Cardiac fibroblast (primary cell): ENCODE measurements at places on chromosomes 4 and X.

DNA sequence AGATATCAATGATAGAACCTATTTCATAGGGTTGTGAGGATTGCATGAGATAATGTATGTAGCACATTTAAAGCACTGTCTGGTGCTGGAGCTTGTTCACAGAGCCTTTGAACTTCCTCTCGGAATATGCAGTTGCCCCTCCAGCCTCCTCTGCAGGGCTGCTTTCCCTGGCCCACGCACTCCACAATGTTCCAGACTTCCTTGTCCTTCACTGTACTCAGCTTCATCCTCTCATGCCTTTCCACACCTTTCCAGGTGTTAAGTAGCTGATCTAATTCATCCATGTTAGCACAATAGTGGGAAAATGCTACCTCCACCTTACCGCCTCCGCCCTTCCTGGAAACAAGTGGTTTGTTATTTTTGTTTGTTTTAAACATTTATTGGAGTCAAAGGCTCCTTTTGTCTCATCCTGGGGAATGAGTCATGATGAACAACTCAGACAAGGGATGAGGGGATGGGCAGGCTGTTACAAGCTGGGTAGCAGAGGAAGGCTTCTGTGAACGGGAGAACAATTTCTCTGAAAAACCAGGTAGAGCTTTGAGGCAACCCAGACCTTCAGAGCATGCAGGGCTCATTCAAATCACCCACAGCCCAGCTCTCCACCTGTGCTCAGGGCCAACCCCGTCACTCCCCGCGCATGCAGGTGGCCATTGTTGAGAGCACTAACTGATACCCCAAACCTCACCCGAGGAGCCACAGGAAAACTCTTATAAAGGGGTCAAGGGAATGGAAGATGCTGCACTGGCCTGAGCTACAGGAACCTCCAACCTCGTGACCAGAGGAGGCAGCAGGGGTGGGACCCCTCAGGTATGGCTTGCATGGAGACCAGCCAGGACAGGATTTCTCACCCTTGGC, 84.9 kb upstream of the TBL1X start:
- no peak for DNase-seq

DNA sequence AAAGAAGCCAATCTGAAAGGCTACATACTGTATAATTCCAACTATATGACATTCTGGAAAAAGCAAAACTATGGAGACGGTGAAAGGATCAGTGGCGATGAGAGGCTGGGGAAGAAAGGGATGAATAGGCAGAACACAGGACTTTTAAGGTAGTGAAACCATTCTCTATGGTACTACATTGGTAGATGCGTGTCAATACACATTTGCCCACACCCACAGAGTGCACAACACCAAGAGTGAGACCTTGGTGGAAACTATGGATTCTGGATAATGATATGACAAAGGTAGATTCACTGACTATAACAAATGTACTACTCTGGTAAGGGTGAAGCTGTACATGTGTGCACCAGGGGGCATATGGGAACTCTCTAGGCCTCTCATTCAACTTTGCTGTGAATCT, 134.5 kb downstream of the FBXW7 start:
- no peak for DNase-seq

DNA sequence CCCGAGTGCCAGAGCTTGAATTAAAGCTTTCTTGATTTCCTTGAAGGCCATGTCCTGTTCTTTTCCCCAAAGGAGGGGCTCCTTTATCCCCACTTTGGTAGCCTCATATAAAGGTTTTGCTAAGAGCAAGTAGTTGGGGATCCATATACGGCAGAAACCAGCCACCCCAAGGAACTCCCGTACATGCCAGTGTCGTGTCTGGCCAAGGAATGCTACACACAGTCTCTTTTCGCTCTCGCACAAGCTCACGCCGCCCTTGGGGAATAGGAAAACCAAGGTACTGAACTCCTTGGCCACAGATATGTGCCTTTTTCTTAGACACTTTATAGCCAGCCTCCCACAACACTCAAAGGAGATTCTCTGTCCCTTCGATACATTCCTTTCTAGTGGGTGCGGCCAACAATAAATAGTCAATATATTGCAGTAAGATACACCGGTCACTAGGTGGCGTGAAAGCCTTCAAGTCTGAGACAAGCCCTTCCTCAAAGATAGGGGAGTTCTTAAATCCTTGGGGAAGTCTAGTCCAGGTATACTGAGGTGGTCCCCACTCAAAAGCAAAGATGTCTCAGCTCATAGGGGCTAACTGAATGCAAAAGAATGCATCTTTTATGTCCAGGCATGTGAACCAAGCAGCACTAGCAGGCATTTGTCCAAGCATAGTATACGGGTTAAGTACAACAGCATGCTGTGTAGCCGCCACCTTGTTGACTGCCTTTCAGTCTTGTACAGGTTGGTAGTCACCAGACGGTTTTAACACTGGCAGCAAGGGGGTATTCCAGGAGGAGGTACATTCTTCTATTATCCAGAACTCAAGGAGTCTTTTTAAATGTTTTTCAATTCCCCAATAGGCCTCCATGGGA, 57.8 kb upstream of the XAGE1B start:
- DNase-seq: peak; percentile 71

DNA sequence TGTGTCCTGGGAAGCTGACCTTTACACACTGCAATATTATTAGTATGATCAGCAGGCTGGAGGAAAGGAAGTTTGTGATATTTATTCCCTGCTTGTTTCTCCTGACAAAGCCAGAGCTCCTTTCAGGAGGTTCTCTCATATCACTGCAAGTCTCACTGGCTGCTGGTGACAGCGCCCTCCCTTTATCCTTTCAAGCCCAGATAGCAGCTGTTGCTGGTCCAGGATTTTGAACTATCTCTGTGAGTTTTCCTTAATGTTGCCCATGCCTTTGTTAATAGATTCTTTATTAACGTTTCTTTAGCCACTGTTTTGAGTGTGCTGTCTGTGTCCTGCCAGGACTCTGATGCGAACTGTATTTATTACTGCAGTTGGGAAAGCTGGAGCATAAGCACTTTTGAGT, 518.7 kb downstream of the C4orf33 start:
- DNase-seq: no peak

GRCh38 chr4:108891896-108892590, 129.2 kb upstream of the ETNPPL start:
- DNase-seq: no peak

- DNase-seq: no peak
Observed at GRCh38 chr4:160980091-160980490, 1183.7 kb downstream of the FSTL5 start.

GRCh38 chr4:127648061-127648460, 15.3 kb downstream of the INTU start:
- peak; percentile 35 for DNase-seq

GRCh38 chr4:74319470-74319869, 11.2 kb downstream of the EPGN start:
- DNase-seq: no peak

GRCh38 chr4:184167576-184167975, 50.1 kb downstream of the ENPP6 start:
- no peak for DNase-seq

- DNase-seq: peak; percentile 44
Observed at GRCh38 chr4:6372649-6373525, 99.5 kb downstream of the PPP2R2C start.

GRCh38 chrX:112642349-112642748, 37.4 kb downstream of the LHFPL1 start:
- DNase-seq: peak; percentile 62

GRCh38 chrX:108297290-108297689, 140.9 kb downstream of the COL4A6 start:
- no peak for DNase-seq

- DNase-seq: no peak
Observed at GRCh38 chr4:59060002-59060846, 1950.0 kb upstream of the IGFBP7 start.

DNA sequence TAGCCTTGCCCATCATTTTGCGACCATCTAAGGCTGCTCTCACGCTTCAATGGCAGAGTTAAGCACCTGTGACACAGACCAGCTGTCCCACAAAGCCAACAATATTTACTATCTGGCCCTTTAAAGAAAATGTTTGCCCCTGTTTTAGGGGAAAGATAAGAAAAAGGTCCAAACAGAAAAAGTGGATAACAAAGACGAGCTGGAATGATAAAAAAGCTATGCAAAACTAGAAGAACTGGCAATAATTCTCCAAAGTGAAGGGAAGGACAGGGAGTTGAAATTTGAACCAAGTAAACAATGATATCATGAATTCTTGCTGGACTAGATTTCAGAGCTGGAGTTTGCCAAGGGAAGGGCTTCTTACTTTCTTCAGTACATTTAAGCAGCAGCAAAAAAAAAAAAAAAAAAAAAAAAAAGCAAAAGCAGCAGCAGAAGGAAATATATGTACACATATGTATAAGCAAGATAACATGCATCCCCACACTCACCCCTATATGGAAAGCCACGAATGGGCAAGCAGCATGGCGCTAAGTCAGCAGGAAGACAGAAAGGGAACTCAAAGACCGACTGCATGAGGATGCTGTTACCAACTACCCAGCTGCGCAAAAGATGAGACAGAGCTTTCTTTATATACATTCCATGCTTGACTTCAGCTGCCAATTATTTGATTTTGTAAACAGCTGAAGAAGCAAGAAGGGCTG, 12.5 kb downstream of the TRAPPC2 start:
- peak; percentile 51 for DNase-seq

DNA sequence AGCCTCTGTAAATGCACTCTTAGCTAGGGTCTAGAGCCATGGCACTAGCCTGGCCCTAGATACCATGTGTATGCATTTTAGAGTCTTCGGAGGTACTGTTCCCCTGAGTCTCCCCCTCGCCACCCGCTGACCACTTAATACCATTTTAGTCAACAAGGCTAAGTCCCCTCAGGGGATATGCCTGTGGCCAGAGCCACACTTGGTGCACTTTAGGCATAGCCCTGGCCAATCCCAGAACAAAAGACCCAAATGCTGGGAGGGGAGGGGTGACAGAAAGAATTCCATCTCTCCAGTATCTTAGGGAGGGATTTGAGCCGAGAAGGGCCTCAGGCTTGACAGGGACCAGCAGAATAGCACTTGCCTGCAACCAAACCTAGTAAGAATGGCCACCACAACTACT, 28.6 kb upstream of the BCORL1 start:
- DNase-seq: no peak

GRCh38 chr4:87018753-87019152, 83.9 kb downstream of the AFF1 start:
- no peak for DNase-seq

DNA sequence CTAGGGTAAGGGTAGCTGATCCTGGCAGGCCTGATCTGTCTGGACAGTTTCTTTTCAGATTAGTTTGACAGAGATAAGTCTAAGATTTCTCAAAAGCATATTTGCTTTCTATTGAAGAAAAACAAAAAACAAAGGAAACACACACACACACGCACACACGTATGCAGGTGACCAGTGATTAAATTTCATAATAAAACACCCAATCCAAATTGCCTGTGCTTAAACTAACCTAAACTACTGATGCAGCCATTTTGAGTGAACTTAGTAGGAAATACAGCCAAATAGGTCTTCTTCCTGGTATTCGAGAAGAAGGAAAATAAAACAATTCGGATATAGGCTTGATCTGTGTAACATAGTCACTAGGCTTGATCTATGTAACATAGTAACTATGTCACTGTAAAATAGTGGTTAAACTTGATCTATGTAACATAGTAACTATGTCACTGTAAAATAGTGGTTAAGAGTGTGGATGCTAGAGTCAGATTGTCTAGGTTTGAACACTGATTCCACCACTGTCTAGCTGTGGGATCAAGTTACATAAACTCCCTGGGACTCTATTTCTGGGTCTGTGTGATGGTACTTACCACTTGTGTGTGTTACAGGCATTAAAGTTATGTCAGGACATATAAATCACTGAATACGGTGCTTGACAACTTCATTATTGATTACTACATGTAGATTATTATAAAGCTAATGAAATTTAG, 9.8 kb upstream of the CCNG2 start:
- no peak for DNase-seq

- DNase-seq: no peak
Observed at GRCh38 chrX:8273451-8273895, 102.4 kb upstream of the VCX2 start.

DNA sequence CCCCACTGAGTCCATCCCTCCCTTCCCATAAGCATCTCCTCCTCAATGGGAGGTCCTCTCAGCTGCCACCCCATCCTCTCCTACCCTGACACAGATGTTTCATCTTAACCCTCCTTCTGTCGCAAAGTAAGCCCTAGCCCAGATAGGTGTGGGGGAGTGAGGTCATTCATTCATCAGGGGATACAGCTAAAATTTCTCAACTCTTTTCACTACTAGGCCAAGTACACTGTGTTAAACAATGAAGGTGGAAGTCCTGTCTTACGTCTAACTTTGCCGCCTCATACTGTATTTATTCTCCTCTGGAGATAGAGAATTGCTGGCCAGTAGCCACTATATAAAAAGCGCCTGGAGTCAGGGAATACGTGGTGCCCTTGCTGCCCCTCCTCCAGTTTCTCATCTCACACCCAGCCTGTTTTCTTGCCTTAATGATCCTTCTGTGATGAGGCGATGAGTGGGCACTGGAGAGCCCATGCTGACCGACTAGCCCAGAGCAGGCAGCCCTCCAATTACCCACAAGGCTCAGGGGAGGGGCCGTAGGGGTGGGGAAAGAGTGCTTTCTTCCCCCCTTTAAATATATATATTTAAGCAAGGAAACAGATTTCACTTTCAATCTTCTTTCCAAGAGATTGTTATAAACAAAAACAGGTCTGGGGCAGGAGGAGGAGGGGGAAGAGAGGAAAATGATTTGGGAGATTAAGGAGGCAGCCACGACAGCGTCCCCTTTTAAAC, 149.5 kb downstream of the PJA1 start:
- no peak for DNase-seq

GRCh38 chrX:129787336-129788055, 7.7 kb downstream of the SASH3 start:
- DNase-seq: no peak

DNA sequence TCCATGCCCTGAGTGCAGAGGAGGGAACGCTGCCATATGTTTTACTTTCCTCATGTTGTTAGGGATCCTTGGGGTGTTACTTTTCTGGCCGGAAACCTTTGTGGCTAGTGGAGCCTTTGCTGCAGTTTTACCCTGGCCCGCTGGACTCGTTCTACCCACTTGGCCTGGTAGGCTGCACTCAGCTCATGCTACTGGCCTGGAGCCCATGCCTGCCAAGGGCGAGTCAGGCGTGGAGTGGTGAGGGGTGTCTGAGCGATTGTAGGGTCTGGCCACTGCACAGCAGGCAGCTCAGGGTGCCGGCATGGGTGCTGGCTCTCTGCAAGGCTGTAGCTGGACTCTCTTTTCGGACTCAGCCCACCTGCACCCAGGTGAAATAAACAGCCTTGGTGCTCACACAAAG, 41.4 kb upstream of the IL9R start:
- DNase-seq: no peak

DNA sequence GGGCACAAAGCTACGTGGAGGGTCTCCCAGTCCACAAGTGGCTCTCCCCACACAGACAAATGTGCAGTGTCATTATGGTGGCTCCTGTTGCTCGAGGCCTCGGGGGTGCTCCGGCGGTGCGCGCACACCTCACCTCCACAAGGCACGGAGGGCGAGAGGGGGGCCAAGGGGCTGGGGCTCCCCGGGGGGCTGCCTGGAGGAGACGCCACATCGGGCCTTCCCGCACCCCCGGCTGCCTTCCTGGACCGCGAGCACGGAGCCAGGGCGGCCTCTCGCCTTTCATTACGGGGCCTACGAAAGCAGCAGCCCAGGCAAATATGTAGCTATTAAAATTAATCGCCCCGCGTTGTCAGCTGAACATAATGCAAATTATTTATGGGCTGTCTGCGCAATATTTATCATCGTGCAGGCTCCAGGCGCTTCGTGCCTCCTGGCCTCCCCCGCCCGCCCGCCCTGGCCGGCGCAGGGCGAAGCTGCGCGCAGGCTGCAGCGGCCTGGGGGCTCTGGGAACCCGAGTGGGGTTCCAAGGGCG, 70.8 kb upstream of the BCOR start:
- no peak for DNase-seq

- no peak for DNase-seq
Observed at GRCh38 chr4:109989618-109990017, 76.9 kb downstream of the EGF start.
